ENCODE measurements at places on chromosomes 6 and 20. TPM values are rescaled to one million over a fixed set of nuclear protein-coding genes. Genes with fewer than 3 reads are reported as not detected.

The RNF39 gene
- total RNA-seq: not detected

The GTSF1L gene
- total RNA-seq: not detected

The GDAP1L1 gene
- not detected for total RNA-seq

The EYS gene
- total RNA-seq: not detected

The TMEM151B gene
- not detected for total RNA-seq

All from mammary microvascular endothelial cell (primary cell).